ENCODE measurements at places on chromosomes 1 and 21.

GRCh38 chr21:45401916-45402900 is 2.8 kb upstream of the COL18A1 start:
- DNase-seq, result no peak

- no peak for DNase-seq
These were observed 894 bp downstream of the TCEA3 start for GRCh38 chr1:23423415-23424292.

DNA sequence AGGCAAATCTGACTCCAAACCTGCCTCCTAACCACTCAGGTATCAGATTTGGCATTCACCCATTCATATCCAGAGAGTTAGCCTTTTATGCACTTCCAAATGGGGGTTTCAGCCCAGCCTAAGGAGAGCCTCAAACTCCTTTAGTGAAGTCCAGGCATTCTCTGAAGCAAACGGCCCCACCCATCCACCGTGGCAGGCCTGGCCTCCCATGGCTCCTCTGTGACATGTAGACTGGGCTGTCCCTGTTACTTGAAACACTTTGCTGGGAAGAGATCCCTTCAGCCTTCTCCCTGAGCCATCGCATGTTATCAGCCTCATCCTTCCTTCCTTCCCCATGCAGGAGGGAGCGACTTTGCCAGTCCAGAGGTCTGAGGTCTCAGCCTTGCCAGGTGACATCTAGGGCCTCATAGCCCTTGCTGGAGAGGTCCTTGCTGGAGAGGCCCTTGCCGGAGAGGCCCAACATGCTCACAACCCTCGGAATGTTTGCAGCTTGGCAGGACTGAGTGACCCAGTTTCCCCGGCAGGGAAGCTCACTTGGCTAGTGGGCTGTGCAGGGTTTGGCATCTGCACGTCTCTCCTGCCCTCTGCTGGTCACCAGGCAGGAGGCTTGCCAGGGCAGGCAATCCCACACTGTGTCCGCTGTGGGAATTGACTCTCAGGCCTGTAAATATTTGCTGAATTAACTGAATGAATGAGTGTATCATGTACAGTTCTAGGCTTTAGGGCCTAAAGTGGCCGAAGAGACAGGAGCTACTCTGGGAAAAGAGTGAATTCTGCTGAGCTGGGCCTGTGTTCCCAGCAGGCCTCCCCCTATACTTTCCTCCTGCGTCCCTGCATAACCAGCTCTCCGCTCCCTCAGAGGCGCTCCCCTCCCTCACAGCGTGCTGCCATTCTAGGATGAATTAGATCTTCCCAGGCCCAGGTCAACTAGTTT is 26.7 kb upstream of the RBM15 start:
- peak; percentile 57 for DNase-seq

GRCh38 chr21:36854391-36854790 is 112.1 kb downstream of the HLCS start:
- peak; percentile 12 for DNase-seq

GRCh38 chr1:209403921-209404320 is 179.6 kb upstream of the CAMK1G start:
- no peak for DNase-seq

- peak; percentile 33 for DNase-seq
These were observed at the start of gene EFNA1 for GRCh38 chr1:155127105-155127966. EFNA1 (plus strand) TSS chr1:155127876; CDS start chr1:155127978, 102 bp downstream.

- DNase-seq, result no peak
These were observed 22.4 kb upstream of the ACTN2 start for GRCh38 chr1:236663934-236664333.

Measured in activated T-cell treated with anti-CD3 and anti-CD28 coated beads for 48 hours (primary cell).